Activated T-helper 1 cell treated with anti-CD3 and anti-CD28 coated beads, Interleukin-2, amount 50 U/mL, for 16 hours (primary cell): ENCODE measurements at places on chromosomes 12 and 14.

DNA sequence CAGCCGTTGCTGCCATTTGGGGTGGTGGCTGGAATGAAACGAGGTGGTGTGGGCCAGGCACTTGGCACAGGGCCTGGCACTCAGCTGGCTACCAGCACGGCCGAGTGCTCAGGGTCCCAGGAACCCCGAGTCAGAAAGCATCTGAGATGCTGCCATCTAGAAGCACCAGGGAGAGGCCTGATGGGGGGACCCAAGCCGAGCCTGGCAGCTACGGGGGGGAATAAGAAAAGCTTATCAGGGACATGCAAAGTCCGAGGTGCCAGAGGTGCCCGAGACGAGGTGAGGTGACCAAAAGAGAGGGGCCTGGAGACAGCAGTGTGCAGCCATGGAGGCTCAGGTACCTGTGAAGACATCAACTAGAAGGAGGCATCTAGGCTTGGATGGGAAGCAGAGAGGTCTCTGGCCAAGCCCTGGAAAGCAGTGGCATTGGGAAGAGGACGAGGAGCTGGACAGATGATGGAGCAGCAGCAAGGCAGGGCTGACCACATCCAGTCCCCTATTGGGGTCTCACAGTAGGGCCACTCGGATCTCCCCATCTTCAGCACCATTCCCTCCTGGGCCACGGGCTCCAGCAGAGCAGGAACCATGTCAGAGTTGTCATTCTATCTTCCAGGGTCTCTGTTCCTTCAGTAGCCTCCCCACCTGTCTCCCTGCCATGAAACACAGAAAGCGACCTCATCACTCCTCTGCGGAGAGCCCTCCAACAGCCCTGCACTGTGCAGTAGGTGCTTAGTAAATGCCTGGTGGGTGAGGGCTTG is 59.3 kb upstream of the DIO3 start:
- no peak for DNase-seq

GRCh38 chr14:74578479-74578878 is 33.6 kb downstream of the LTBP2 start:
- no peak for DNase-seq

- peak; percentile 59 for DNase-seq
Measured at GRCh38 chr12:53344824-53345485, 8.8 kb upstream of the SP7 start.

DNA sequence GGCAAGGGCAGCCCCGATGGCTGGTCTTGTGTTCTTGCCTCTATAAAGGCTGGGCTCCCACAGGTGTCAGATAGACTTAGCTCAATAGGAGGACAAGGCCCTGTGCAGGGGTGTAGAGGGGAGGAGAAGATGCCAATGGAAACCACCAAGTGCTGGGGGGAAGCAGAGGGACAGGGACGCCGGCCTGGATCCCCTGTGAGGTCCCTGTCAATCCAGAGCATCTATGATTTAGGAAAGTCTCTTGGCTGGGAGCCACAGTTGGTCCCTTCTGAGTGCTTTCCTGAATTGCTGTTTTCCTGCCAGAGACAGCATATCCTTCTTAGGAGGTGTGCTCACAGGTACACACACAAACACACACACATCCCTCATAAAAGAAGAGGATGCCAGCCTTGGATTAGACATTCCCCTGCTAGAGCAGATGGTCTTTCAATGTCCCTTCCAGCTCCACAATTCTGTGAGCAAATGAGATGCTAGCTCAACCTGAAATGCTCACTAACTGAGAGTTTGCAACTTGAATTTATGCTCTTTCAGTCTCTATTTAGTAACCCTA is 62.7 kb downstream of the TTC7B start:
- DNase-seq: no peak

DNA sequence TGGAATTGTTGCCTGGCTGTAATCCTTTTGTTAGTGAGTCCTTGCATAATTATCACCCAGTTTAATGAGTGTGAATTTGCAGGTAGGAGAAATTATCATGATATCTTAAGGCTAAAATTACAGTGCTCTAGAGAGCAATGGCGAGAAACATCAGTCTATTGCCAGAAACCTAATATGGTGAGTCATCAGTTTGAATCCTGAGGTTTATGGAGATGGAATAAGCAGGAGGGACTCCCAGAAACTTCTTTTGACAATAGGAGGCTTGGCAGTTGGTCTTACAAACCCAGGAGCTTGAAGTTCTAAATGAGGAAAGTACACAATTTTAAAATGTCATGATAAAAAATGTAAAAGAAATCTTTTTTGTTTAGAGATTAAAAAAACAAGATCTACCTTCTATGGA is 31.5 kb upstream of the CRADD start:
- no peak for DNase-seq

- no peak for DNase-seq
Measured at GRCh38 chr14:92385561-92385960, 62.6 kb downstream of the SLC24A4 start.

DNA sequence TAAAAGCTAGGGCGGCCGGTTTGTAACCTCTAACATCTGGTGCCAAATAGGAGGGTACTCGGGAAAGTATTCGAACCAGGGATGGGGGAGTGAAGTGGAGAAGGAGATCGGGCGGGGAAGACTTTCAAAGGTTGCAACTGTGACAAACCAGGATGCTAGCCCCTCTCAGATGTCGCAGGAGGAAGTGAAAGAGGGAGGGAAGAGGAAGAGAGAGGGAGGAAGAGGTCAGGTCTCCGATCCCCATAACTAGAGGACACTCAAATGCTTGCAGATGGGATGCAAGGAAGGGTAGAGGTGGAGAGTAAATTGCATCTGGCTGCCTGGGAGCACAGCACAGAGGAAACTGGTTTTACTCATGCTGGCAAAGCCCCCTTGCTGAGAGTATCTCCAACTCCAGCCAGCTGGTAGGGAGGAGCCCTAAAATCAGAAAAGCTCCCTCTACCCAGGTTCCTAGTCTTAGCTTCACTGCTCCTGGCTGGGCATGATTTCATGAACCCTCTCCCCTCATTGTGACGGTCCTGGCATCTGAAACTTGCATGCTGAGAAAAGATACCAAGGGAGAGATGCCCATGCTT is 696.7 kb upstream of the TBX3 start:
- no peak for DNase-seq

DNA sequence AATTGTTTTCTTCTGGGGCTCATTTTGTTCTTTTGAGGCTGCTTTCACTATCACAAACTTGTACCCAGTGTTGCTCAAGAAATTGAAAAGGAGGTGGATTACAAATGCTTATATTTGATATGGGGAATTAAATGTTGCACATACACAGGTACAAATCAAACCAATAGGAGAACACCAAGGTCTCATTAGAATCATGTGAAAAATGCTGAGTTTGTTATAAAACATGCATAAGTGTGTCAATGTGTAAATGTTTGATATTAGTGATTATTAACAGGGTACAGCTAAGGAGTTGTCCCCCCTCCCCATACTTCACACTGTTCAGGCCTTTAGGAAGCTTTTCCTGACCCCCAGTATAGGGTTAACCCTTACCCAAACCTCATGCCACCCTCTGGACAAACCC is 971.2 kb upstream of the SEL1L start:
- no peak for DNase-seq

- DNase-seq: no peak
Measured at GRCh38 chr14:36258241-36258640, 62.2 kb downstream of the MBIP start.

GRCh38 chr14:69713209-69713781 is 53.6 kb upstream of the SRSF5 start:
- no peak for DNase-seq

DNA sequence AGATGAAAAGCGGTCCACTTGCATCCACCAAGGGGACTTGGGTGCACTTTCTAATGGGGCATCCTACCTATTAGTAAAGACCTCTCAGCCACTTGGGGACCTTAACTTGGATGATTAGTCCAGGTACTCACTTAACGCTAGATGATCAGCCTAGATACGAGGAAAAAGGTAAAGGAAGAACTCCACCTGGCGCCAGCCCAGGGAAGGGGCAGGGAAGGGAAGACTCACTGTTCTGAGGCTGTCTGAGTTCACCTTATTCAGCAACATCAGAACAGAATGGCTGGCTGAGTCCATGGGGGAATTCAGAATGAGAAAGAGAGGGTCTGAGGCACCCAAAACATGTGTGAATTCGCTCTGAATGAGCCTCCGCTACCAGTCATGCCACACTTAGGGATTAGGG is 7.1 kb downstream of the IL22 start:
- DNase-seq: no peak

GRCh38 chr12:130053651-130054069 is 108.6 kb upstream of the FZD10 start:
- no peak for DNase-seq

DNA sequence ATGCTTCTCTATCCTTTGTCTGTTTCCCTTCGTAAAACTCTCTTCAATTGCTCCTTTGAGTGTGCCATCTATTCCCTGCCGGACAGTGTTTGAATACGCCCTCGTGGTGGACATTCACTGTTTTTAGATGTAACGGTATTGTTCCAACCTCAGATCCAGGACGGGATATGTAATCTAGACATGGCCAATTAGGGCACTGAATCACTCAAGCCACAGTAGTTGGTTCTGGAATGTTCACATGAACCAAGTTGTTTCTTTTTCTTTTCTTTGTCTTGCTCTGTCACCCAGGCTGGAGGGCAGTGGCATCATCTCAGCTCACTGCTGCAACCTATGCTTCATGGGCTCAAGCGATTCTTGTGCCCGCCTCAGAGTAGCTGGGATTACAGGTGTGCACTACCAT is 204.2 kb upstream of the PLXNC1 start:
- DNase-seq: no peak

DNA sequence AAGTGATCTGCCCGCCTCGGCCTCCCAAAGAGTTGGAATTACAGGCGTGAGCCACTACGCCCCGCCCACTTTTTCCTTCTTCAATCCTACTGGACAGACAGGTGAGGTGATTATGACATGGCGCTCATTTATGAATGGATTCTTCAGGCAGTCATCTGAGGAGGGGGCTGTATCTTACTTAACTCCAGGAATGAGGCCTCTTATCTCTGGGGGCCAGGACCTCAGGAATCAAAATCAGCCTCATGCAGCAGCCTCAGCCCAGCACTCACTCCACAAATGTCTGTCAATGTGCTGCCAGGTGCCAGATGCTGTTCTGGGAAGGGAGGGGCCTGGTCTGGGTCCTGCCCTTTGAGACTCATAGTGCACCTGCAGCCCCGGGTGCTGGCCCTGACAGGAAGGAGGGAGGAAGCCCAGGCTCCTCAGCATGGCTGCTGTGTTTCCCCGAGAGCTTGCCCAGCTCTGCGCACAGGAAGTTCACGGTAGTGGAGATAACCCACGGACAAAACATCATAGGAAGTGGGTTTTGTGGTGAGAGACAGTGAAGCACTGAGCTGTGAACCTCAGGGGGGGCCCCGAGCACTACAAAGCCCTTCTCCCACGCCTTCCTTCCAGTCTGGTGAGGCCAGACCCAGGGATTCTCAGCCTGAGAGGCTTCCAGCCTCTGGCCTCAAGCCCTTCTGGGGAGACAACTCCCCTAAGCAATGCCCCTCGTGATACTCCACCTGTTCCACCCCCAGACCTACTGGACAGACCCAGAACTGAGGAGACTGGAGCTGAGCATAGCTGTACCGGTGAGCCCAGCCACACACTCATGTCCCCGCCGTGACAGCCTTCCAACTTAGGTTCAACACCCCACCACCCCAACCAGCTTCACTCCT is 22.3 kb downstream of the GALNT6 start:
- DNase-seq: peak; percentile 74

DNA sequence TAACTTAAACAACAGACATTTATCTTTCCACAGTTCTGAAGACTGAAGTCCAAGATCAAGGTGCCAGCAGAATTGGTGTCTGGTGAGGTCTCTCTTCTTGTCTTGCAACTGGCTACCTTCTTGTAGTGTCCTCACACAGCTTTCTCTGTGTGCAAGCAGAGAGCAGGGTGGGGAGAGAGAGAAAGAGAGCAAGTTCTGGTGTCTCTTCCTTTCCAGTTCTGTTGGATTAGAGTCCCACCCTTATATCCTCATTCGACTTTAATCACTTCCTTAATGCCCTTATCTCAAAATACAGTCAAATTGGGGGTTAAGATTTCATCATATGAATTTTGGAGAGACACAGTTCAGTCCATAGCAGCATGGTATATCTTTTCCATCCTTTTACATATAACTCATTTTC is 40.8 kb downstream of the DYRK2 start:
- no peak for DNase-seq

DNA sequence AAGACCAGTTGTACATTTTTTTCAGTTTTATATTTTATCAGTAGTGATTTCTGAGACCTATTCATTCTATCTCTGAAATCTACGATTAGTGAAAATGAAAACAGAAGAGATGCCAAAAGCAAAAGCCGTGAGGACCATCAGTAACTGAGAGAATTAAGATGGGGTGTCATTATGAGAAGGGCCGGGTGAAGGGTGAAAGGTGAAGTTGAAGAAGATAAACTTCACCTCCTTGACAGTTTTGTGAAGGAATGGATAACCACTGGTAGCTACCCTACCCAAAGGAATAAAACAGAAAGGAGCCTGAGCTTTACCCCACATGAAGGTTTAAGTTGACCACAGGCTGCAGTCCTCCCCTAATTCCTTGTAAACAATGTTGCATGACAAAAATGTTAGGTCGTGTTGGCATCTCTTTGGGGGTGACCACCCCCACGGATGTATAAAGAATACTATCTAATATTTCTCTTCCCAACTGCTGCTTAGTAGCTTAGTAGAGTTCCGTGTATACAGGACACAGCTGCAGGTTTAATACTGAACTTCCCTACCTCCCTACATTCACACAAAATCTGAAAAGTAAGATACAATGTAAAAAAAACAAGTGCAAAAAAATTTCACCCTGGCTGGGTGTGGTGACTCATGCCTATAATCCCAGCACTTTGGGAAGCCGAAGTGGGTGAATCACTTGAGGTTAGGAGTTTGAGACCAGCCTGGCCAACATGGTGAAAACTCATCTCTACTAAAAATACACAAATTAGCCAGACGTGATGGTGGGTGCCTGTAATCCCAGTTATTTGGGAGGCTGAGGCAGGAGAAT is 23.9 kb downstream of the GPR19 start:
- DNase-seq: no peak

GRCh38 chr14:104303705-104304425 is 165.5 kb downstream of the KIF26A start:
- no peak for DNase-seq

DNA sequence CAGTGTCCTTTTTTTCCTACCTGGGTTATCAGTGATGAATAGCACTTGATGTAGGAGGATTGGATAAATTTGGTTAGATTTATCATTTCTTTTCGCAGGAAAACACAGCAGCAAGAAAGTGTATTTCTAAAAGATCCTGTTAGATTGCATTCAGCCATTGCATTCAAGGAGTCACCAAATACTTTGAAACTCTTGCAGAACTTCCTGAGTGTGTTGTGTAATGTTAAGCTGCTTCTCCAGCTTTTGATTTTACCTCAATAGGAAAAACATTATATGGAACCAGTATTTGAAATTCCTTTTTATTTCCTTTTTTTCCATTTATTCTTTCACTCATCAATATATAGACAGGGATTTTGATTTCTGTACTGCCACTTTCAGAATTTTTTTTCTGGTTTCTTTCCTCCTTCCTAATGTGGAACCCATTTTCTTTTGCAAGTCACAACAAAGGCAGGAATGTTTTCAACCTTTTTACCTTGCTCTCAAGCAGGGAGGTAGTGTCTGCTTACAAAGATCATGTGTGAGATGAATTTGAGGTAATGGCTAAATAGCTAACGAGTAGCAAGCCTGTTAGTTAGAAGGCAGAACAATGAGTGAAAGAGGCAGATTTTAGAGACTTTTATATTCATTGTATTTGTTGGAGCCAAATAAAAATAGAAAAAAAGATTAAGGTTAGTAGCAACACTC is 56.2 kb downstream of the PPHLN1 start:
- DNase-seq: no peak
